ENCODE measurements at places on chromosomes 11 and 22.
A peak's percentile ranks its signal among the peaks of the same experiment; 100 is the strongest.

- no peak for DNase-seq
Measured at GRCh38 chr11:44466531-44467205, 98.8 kb upstream of the CD82 start.

DNA sequence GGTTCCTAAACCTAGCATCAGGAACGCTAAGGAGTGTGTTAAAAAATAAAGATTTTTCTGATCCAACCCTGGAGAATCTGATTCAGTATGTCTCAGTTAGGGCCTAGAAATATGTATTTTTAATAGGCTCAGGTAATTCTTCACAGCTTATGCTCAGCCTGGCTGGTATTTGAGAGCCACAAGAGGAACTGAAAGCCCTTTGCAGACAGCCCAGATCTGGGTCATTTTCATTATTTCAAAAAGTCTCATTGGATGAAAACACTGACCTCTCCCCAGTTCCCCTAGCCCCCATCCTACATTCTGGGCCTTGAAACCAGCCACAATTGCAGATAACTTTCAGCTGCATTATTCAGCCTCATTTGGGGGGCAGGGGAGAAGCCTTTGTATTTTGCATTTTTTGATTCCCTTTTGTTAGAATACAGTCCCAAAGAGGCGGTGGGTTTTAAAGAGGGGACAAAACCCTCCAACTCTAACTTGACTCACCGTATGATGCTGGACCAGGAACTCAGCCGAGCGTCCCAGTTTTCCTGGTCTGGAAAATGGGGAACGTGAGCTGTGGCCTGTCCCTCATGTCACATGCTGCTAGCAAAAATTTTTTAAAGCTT, 66.0 kb upstream of the LARGE1 start:
- no peak for DNase-seq

DNA sequence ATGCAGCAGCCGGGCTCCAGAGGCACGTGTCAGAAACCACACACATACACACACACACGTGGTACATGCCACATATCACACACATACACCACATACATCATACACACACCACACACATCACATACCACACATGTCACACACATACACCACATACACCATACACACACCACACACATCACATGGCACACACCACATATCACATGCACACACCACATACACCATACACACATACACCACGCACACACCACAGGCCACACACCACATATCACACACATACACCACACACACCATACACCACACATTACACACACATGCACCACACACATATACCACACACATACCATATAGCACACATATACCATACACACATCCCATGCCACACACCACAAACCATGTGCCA, 97.5 kb upstream of the PRR5 start:
- DNase-seq: no peak

GRCh38 chr11:84234011-84234410, 947.8 kb upstream of the CCDC90B start:
- no peak for DNase-seq

DNA sequence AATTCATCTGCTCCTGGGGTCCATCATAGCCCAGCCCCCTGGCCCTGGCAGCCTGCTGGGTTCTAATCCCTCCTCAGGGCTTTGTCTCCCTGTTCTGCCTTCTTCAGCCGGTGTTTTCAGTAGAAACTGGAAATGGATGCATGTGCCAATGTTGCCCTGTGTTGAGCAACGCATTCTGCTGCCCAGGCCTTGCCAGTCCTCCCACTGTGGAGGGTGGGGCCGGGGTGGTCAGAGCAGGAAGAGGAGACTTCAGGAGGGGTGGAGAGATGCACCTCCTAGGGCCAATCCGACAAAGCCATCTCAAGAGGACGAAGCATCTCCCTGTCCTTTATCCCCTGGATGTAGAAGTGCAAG, 27.6 kb upstream of the ZBTB16 start:
- no peak for DNase-seq

GRCh38 chr11:49208006-49208721, at the start of gene FOLH1:
FOLH1 (minus strand) TSS chr11:49208602; CDS start chr11:49208409, 193 bp downstream.
- DNase-seq: no peak

- DNase-seq: no peak
Measured at GRCh38 chr11:128488471-128488870, 98.9 kb downstream of the ETS1 start.

DNA sequence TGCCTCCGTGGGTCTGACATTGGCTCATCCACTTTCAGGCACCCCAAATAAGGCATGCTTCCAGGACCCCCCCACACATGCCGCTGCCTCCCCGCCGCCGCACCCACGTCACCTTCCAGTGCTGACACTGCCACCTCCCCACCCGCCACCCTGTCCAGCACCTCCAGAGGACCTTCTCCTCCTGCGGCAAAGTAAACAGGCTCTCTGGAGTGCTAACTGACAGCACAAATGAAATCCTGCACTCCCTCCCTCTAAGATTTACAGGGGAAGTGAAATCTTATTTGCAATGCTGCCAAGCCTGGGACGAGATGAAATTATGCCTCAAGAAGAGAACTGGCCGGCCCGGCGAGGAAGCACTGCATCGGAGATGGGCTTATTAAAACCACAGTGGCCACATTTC, 35.3 kb downstream of the MACROD1 start:
- no peak for DNase-seq

DNA sequence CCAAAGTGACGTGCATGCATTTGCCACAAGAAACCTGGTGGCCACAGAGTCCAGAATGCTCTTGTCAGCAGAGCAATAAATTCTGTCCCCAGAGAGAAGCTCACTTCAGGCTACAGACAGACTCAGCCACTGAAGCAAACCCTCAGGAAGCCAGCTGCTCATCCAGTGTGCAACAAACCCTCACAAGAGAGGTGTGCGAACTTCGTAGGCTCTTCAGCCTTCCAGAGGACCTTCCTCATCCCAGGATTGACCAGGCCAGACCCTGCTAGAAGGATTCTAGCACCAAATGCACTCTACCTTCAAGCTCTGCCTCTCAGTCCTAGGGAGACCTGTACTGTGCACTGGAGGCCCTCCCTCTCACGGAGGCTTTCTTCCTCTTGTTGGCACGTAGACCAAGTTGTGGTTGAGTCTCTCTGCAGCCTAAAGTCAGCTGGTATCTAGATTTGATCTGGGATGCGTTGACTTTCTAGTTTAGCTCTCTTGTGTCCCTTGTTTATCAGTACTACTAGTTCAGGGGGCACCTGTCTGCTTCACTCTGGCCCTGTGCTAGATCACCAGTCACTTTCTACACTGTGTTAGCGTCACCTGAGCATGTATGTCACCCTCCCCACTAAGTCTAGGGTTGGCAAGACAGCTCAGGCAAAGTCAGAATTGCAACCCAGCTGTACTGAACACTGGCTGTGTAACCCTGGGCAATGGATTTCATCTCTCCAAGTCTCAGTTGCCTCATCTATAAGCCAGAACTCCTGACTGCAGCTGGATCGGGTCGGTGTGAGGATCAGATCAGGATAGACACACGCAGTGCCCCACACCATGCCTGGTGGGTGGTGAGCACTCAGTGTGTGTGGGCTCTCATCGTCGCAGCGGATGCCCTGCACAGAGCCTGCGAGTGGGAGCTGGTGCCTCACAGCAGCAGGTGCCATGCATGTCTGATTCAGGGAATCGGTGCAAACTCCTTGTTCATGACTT, 22.1 kb upstream of the TMPRSS13 start:
- peak; percentile 31 for DNase-seq

DNA sequence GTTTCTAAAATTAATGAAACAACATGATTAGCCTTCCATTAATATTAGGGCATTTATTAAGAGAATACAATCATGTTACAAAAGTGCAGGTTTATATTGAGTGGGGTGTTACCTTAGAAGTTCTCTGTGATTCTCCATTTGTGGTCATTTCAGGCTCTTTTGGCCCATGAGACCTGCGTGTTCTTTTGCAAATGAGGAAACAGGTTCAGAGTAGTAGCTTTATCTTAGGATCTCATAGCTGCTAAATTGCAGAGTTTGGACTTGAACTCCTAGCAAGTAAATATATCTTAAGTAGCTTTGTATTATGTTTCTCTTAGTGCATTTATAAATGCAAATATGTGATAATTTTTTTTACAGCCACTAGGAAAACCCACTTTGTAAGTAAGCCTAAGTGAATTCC, 18.3 kb downstream of the FAR1 start:
- DNase-seq: no peak

GRCh38 chr11:111676878-111677585, 74.8 kb downstream of the SIK2 start:
- no peak for DNase-seq

- DNase-seq: peak; percentile 71
Measured at GRCh38 chr11:57426929-57427726, at the start of gene SLC43A3. SLC43A3 (minus strand) TSS chr11:57427121; CDS start chr11:57426172, 949 bp downstream.

GRCh38 chr11:128195057-128195751, 392.2 kb downstream of the ETS1 start:
- DNase-seq: no peak

DNA sequence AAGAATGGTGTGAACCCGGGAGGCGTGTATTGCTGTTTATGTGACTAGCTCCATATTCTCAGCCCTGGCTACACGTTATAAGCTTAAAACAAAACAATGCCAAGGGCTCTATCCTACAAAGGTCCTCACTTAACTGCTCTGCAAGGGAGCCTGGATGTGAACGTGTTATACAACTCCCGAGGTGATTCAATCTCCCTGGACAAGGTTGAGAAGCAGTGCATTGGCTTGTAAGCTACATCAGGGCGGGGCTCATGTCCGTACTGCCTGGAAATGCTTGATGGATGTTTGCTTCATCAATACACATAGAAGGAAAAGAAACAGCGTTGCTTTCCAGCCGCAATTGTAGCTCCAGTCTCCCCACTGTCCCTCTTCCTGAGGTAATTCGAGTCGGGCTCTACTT, 256.9 kb upstream of the SYN3 start:
- DNase-seq: no peak

- no peak for DNase-seq
Measured at GRCh38 chr11:65471447-65471891, 27.4 kb upstream of the MALAT1 start.

DNA sequence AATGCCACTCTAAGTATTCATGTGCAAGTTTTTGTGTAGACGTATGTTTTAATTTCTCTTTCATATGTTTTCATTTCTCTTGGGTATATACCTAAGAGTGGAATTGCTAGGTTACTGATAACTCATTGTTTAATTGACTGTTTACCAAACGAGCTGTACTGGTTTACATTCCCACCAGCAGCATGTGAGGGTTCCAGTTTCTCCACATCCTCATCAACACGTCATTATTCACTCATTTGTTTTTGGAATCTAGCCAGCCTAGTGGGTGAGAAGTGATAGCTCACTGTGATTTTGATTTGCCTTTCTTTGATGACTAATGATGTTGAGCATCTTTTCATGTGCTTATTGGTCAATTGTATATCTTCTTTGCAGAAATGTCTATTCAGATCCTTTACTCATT, 4.0 kb downstream of the ANKRD13D start:
- DNase-seq: no peak

- no peak for DNase-seq
Measured at GRCh38 chr11:74818283-74818946, 69.8 kb downstream of the RNF169 start.

DNA sequence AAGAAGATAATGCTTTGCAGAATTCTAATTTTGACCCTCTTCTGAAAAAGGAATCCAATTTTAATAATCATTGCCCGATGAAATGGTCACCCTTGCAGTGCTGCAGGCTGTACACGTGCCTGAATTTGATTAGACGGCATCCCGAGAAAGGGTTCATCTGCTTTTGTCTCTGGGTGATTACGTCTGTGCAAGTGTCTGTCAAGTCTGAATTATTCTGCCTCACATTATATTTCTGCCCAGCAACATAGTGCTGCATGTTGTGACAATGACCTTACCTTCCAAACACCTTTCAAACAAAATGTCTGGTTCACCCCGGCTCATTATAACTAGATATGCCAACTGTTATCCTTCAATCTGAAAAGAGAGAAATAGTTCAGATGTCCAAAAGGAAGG, 164.1 kb downstream of the MAML2 start:
- no peak for DNase-seq

DNA sequence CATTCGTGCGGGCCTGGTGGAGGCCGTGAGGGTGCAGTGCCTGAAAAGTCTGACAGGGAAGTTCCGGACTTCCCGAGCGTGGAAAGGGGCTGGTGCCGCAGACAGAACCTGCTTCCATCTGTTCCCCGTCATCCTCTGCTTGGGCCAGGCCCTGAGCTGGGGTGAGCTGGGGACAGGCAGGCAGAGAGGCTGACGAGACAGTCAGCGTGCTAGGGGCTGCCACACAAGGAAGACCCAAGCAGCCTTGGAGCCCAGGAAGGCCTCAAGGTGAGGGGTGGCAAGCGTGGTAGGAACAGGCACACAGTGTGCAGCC, 25.5 kb downstream of the NADSYN1 start:
- DNase-seq: no peak

DNA sequence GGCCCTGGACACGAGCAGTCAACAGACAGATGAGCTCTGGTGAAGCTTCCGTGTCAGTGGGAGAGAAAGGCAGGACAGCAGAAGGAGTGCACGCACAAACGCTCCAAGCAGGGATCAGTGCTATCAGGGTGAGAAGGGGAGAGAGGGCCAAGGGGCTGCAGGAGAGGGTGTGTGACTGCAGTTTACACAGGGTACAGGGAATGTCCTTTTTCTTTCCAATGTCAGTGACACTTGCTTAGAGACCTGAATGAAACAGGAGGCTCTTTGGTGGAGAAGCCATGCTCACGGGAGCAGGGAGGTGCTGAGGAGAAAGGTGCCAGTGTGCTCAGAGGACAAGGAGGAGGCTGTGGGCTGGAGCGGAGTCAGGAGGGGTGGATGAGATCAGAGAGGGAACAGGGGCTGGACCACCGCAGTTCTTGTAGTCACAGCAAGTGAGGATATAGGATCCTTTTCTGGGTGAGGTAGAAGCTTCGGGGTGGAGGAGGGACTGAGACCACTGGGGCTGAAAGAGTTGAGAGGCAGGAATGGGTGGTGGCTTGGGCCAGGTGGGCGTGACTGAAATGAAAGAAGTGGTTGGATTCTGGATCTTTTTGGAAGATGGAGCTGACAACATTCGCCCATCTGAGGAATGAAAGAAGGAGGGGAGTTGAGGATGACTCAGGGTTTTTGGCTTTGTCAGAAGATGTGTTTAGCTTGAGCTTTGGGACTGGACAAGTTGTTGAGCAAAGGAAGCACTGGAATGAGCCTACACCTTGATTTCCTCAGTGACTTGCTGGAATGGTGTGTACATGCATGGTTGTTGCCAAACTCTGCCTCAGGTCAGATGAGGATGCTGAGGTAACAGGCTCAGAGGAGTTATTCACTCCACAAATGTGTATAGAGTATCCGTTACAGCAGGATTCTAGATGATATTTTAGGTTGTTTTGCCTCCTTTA, 87.9 kb downstream of the ADAMTS15 start:
- DNase-seq: no peak

- DNase-seq: no peak
Measured at GRCh38 chr11:94141511-94142307, 13.1 kb downstream of the PANX1 start.
